ENCODE measurements at places on chromosomes 1 and 21.

GRCh38 chr21:14312871-14313270, 70.1 kb downstream of the HSPA13 start:
- DNase-seq = no peak

DNA sequence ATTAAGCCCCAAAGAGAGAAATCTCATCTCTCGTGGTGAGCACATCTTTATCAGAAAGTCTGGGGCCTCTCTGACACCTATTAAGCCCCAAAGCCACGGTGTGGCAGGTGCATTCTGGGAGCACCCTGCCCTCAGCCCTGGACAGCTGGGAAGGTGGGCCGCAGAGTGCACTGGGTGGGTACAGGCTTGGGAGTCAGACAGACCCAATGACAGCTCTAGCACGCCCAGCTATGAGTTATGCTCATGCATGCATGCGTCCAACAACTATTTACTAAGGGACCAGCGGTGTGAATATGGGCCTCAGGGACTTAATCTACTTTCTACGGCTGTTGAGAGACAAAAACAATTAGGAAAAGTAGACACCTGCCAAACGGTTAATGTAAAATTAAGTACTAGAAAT, 46.6 kb downstream of the SLC66A1 start:
- no peak for DNase-seq

- no peak for DNase-seq
Observed at GRCh38 chr1:184032930-184033418, 4.6 kb downstream of the COLGALT2 start.

GRCh38 chr1:220707160-220707559, 17.0 kb downstream of the C1orf115 start:
- no peak for DNase-seq

- no peak for DNase-seq
Observed at GRCh38 chr1:245888809-245889208, 618.3 kb downstream of the SMYD3 start.

DNA sequence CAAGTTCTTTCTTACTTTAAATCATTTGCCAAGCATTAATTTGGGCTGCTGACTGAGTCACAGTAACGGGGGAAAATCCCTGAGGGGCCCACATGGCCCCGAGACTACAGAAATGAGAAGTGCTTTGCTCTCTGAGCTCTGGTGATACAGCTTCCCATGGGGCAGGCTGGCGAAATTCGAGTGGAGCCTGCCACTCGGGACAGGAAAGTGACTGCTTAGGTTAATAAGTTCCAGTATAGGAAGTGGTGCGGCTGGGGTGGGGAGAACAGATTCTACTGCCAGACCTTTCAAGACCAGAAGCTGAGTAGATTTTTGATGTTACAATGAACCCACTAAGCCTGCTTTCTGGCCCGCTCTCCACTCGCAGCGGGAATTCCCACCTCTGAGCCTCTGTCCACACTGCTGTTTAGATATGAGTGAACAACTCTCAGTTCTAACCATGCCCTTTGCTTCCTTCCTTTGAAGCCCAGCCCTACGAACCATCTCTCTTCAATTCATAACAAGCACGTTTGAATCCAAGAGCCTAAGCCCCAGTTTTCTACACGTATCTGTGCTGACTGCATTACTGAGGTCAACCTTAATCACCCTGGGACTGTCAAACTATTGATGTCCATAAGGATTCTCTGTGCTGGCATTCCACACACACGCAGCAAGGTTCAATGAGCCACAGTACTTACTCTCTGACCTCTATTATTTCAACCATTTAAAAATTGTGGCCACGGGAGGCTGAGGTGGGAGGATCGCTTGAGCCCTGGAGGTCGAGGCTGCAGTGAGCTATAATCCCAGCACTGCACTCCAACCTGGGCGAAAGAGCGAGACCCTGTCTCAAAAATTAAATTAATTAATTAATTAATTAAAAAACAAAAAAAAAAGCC, 9.6 kb downstream of the ZBTB17 start:
- no peak for DNase-seq

GRCh38 chr1:31227891-31228568, 11.7 kb downstream of the NKAIN1 start:
- DNase-seq = peak; percentile 26

DNA sequence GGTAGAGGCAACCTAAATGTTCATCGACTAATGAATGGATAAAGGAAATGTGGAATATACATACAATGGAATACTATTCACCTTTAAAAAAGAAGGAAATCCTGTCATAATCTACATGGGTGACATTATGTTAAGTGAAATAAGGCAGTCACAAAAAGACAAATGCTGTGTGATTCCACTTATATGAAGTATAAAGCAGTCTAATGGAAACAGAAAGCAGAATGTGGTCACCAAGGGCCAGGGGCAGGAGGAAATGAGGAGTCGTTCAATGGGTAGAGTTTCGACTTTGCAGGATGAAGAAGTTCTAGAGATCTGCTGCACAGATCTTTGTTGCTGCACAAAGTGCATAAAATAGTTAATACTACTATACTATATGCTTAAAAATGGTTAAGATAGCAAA, 7.8 kb downstream of the DIPK1A start:
- no peak for DNase-seq

DNA sequence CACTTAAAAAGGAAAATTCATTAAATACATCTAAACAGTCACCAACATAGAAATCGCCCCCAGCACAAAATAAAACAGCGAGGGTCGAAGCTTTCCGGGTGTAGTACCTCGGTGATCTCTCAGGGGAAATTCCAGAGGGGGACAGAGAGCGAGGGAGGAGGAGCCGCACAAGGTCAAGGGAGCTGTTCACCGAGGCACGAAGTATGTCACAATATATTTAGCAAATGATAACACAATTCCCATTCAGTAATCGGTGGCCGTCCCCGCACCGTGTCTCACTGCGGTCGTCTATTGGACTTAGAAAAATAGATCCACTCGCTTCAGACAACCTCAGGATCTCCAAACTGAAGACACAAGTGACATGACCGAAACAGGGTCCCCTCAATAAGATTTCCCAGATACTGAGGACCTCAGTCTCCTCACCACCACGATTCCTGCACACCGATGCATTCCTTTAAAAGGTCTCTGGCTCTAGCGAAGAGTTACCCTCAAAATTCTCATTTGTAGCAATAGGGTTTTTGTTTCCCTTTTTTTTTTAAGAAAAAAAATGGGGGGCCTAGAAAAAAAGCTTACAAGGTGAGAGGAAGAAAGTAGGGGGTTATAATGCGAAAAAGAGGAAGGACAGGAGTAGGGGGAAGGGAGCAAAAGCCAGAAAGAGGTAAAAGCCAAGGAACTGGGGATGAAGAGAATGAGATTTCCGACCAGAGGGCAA, 1.1 kb downstream of the LPGAT1 start:
- DNase-seq = peak; percentile 65

Measured in DMS79 treated with DMSO at 0.1 percent for 48 hours (cell line).